ENCODE measurements at places on chromosomes 7 and 10.

GRCh38 chr7:30911561-30911969 lies at the start of gene AQP1:
TSS of gene AQP1 (plus strand) at chr7:30911853. CDS start at chr7:30911910, 57 bp downstream.
- DNase-seq, result no peak

DNA sequence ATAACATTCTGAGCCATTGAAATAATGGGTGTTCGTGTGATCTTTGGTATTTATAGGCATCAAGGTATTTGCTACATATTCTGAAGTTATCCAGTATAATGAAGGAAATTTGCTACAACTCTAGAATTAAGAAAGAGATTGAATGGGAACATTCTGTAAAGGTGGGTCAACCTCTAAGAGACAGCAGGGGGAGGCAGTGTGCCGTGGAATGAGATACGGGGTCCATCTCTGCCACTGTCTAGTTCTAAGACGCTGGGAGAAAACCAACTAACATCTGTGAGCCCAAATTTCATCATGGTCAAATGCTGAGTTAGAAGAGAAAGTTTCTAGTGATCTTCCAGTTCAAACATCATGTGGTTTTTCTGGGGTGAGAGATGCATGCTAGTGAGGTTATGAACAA lies 368.9 kb downstream of the SORCS1 start:
- DNase-seq, result no peak

DNA sequence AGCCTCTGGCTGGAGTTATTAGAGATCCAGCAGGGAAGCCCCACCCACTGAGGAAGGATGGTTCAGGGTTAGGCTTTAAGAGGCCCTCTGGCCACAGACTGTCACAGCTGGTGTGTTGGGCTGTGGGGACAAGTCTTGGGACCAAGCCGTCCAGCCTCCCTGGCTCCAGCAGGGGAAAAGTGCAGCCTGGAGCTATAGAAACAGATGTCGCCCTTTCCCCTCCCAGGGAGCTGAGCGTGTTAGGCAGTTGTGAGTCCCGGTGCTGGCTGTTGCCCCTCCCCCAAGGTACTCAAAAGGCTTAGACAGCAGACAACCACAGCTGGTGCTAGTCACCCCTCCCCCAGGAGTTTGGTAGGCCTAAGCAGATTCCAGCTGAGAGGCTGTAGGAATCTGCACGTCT lies 143.4 kb downstream of the TMEM168 start:
- DNase-seq, result no peak

DNA sequence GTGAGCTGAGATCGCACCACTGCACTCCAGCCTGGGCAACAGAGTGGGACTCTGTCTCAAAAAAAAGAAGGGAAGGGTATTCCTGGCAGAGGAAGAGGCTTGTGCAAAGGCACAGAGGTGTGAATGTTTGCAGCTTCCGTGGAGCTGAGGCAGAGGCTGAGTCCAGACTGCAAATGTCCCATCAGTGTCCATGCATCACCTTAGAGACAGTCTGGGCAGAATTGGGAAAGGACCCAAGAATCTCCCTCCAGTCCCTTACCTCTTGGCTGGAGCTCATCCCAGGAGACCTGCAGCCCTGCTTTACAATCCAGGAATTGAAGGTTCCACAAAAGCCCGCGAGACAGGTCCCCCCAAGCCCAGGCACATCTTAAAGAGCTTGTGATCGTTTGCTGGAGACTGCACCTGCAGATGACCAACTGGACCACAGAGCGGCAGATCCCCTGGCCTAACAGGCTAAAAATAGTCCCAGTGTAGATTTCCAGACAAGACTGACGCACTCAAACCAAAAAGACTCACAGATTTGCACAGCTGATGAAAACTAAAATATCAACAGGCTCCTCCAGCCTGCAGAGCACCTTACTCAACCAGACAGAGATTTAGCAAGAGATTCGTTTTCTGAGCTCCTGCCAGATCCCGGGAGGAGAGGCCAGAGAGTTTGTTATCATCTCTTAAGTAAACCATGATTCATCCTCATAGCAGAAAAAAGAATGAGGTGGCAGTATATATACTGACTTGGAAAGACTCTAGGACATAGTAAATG lies 22.9 kb upstream of the NANOS1 start:
- DNase-seq, result no peak

DNA sequence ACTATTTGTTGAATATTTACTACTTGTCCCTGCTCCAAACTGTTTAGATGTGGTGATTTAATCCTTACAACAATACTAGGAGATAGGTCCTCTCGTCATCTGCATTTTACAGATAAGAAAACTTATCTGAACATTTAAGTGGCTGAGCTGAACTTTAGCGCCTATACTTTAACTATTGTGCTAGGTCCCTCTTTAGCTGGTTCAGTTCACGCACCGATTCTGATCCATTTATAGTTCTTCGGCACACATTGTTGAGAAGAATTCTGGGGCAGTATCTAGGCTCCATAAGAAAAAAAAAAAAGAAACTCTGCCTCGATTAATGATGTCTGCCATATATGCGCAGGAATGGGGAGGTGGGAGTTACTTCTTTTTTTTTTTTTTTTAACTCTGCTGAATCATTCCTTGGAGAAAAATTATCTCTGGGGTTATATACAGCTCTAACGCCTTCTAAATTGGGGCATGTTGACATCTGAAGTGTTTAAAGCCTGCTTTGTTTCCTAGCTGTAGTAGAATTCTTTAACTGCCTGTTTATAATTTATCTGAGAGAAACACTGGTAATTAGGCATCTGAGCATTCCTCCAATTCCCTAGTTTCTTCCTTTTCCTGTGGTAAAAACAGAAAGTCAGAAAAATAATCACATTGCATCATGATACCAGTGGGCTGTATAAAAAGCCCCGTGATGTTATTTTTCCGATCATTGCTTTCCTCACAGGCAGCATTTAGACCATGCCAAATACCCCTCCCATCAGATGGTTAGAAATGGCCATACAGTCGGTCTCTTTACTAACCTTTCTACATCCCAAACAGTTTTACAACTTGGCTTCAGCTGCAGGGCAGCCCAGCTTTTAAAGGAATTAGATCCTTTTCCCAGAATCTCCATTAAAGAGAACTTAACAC lies 98.5 kb upstream of the KDM7A start:
- DNase-seq, result no peak

DNA sequence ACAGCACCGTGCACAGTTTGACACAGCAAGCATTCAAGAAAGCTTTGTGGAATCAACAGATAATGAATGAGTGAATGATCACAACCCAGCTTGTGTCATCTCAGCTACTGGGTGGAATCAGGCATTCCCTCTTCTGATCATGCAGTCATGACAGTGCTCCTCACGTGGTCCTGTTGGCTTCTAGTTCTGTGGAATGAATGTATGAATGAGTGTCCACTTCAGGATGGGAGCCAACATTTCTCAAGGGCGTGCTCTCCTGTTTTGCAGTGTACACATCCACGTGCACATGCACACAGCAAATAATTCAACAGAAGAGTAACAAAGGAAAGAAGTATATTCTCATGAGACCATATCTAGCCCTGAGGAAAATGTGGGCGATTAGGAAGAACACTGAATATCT lies 133.1 kb upstream of the NPVF start:
- DNase-seq, result no peak

- DNase-seq, result no peak
Measured at GRCh38 chr7:120583899-120584586, 273.9 kb downstream of the TSPAN12 start.

DNA sequence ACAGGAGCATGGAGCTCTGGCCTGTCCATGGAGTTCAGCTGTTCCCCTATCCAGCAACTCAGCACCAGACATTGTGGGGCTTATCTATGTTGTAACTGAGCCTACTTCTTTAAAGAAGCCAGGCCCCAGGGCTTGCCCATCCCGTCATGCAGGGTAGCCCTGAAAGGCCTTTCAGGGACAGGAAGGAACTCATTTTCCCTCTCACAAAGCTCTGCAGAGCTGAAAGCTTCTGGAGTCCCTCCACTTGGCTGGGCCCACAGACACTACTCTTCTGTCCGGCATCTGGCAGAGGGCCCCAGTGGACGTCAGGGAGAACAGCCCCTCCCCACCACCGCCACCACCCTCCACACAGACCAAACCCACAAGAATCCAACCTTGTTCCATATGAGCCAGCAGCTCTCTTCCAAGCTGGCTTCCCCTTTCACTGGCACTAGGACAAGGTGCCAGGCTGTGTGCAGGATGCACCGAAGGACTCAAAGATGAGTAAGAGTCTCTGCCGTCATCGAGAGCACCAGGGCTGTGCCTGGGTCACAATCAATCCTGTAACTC lies 33.1 kb downstream of the DENND2A start:
- no peak for DNase-seq

DNA sequence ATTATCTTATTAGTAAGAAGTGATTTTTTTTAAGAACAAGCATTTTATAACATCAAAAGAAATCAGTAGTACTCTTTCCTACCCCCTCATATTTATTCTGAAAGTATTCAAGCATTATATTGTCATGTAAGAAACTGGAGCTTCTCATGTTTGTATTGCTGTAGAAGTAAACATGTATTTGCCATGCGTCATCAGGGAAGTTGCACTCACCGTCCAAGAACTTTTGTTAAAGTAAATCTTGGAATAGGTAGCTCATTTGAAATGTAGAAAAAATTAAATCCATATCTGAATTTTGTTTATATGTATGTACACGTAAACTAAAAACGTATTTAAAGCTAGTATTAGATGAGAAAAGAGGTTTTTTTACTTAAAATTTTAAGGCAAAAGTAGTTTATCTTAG lies 96.8 kb downstream of the PTEN start:
- no peak for DNase-seq
